ENCODE measurements at places on chromosomes 3 and 15.
A peak's percentile ranks its signal among the peaks of the same experiment; 100 is the strongest.

DNA sequence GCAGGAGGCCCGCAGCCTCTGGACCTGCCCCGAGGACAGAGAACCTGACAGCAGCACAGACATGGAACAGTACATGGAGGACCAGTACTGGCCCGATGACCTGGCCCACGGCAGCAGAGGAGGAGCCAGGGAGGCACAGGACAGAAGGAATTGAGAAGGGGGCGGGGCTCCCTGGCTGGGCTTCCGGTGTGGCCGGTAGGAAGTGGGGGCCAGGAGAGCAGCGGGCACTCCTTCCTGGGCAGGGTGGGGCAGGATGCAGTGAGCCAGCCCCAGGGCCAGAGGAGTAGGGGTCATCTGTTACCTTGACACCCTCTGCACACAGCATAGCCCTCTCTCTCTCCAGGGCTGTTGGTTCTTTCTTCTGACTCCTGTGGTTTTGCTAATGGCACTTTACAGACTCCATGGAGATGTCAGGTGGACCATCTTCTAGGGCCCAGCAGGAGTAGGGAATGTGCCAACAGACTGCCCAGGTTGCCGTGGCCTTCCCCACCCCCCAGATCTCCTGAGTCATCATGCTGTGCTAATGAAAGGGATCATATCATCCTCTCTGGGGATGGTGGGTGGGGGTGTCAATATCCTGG is 8.6 kb upstream of the ISG20 start:
- DNase-seq: no peak

DNA sequence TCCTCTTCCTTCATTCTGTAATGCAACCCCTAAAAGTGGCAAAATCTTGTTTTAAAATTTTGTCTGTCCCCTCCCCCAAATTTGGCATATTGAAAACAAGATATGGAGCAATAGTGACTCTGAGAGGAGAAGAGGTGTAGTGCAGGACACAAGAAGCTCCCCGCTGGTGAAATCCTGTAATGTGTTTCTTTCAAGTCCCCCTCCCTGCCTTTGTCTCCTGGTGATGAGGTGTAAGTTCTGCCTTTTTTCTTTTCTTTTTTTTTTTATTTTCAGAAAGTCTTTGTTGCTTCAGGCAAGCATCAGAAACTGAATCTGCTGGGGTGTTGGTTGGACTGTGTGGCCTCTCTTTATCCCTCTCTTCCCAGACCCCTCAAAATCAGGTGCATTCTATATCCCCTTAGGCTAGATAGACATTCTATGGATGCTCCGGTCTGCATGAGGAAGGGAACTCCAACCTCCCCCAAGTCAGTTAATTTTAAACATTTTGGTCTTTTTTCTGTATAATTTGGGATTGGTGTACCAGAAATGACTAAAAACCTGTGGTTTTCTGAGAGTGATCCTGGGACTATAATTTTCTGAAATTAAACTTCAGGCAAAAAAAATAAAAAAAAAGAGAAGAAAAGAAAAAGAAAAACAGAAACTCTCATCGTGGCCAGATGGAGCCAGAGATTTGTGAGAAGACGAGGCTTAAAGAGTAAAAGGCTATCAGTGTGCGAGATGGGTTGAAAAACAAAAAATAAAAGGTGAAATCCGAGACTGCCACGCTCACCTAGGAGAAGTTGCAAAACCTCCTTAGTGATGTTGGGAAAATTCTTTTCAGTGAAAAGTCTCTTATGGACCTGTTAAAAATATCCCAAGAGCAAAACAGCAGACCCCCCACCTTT is 21.4 kb downstream of the ACKR2 start:
- no peak for DNase-seq

- no peak for DNase-seq
These were observed 24.8 kb upstream of the VGLL4 start for GRCh38 chr3:11668243-11669235.

GRCh38 chr15:101019366-101019896 is 100.3 kb downstream of the LRRK1 start:
- DNase-seq: no peak

DNA sequence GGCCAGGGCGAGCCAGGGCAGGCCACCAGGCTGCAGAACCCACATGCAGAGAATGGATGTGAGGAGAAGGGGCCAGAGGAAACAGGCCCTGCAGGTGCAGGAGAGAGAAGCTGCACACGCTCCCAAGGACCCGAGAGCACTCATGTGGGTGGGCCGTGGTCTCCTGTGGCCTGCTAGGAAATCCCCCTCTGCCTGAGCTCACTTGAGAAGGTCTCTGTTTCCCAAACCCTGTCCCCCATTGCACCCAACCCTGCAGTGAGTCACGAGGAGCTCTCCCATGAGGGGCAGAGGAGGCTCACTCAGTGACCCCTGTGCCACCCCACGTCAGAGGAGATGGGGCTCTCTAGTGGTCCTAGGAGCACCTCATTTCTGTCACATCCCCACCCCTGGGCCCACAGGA is 111.1 kb downstream of the KLF13 start:
- no peak for DNase-seq

DNA sequence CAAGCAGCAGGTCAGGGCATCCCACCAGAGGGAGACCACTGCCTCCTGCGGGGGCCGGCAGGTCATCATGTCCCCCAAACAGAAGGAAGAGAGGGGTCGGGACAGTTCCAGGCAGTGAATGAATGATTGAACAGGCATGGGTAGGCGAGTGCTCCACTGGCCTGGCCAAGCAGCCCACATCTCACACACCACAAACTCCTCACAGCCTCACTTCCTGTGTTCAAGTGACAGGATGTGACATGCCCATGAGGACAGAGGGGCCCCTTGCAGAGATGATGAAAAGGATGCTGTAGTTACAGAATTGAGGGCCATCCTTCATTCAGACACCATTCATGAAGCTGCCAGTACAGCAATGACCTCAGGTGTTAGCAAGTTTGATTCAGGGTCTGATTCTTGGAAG is 3.7 kb downstream of the IQSEC1 start:
- DNase-seq: no peak

DNA sequence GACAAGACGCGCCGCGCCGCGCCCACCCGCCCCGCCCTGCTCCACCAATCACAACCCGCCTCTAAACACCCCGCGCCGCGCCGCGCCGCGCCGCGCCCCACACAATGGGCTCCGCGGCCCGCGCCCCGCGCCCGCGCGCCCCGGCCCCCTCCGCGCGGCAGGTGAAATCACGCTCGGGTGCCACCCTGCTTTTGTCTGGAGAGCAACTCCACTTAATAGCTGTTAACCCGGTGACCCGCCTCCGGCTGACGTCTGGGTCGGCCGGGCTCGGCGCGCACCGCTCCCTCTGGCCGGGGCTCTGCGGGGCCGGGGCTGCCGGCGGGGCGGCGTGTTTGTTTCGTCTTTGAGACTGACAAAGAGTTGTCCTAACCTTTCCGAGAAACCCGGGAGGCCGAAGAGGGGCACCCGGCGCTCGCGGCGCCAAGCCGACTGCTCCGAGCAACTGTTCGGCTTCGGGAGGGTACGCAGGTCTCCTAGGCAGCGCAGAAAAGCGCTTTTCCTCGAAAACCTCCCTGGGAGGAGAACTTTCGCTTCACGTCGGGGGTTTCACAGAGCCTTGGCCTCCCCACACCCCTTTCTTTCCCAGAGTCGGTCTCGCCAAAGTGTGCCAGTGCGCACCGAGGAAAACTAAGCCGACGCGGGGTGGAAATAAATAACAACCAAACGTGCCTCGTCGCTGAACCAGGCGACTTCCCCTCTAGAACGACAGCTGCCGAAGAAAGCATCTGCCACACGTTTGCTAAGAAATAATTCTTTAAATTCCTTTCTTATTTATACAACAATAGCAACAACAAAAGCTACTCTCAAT is 518.4 kb downstream of the FOXP1 start:
- DNase-seq: peak; percentile 74

GRCh38 chr3:183514021-183514420 is 41.5 kb downstream of the KLHL6 start:
- DNase-seq: no peak

- DNase-seq: no peak
These were observed 2.4 kb downstream of the ARHGEF3 start for GRCh38 chr3:56799251-56799882.

DNA sequence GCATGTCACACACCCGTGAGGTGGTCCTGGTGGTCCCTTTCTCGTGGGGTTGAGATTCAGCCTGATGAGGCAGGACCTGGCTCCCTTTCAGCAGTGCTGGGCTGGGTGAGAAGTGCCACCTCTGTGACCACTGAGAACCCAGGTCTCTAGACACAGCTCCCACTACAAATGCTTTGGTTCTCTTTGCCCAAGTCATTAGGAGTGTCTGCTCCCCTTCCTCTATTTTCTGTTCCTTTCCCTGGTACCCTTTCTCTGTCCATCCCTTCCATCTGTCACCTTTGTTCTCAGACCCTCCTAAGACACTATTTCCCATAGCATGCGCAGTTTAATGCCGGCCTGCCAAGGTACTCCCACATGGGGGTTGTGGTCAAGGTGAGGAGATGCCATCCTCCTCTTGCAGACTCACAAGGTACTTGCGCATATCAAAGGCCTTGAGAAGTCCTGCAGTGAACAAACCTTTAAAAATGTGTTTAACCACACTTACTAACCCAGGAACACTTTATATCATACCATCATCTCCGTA is 297.7 kb downstream of the LRTM1 start:
- no peak for DNase-seq

GRCh38 chr3:146166826-146167225 is 5.8 kb upstream of the PLOD2 start:
- DNase-seq: no peak

GRCh38 chr15:100880139-100880896 is 687 bp downstream of the ALDH1A3 start:
- no peak for DNase-seq

DNA sequence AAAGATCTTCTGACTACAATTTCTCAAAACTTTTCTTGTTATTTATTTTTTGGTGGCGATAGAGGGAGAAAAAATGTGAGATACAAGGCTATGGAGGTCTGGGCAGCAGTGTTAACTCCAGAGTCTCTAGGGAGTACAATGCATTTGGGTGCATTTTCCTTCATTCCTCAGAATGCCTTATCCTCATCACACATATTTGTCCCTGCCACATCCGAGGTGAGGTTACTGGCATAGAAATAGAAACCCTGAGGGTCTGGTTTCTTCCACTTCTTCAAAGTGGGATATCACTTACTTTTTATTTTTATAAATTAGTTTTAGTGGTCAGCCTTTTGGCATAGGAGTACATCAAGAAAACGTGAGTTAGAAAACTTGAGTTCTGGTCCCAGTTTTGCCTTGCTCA is 150.4 kb downstream of the TIGIT start:
- no peak for DNase-seq

DNA sequence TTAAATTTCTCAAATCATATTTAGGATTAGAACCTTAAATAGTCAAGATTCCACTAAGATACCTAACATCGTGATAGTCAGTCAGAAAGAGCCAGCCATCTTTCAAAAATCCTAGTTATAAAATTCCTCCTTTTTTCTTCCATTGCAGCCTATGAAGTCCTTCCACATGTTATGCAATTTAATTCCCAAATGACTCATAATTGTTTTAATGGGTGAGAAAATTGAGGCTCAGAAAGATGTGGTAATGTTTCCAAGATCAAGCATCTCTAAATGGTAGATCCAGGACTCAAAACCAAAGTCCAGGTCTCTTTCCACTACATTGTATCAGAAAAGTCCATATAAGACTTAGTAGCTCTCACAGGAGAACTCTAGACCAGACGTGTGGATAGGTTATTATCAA is 9.5 kb downstream of the CFAP44 start:
- DNase-seq: no peak

DNA sequence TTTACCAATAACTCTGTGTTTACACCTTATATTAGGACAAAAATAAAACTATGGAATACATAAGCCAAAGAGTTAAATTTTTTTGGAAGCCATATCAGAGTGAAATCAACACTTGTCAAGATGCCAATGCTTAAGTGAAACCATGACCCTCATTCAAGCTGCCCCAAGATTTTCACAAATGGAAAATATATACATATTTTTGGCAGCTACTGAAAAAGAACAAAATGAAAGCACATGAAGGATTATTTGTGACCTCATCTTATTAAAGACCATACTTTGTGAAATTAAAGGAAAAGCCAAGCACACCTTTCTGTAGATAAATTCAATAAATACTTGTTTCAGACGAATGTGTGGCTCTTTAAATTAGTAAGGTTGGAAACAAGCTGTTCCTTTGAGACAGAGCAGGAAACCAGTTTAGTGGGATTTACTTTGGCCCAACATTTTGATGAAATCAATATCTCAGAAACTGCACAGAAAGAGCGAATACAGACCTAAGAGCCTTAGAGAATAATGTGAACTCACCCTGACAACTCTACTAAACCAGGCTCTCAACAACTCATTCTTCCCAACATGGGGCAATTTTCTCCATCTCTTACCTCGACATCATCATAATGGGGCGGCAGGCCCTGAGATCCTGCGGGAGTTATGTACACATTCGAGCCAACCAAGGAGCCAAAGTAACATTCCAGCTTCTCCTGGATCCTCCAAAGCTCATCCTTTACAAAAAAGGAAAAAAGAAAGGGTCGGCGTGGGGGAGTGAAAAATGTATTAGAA is 11.1 kb downstream of the RIOX2 start:
- no peak for DNase-seq

- no peak for DNase-seq
These were observed 368.4 kb upstream of the IL12A start for GRCh38 chr3:159620281-159620680.

GRCh38 chr15:51327081-51327480 is 11.3 kb downstream of the CYP19A1 start:
- DNase-seq: no peak

DNA sequence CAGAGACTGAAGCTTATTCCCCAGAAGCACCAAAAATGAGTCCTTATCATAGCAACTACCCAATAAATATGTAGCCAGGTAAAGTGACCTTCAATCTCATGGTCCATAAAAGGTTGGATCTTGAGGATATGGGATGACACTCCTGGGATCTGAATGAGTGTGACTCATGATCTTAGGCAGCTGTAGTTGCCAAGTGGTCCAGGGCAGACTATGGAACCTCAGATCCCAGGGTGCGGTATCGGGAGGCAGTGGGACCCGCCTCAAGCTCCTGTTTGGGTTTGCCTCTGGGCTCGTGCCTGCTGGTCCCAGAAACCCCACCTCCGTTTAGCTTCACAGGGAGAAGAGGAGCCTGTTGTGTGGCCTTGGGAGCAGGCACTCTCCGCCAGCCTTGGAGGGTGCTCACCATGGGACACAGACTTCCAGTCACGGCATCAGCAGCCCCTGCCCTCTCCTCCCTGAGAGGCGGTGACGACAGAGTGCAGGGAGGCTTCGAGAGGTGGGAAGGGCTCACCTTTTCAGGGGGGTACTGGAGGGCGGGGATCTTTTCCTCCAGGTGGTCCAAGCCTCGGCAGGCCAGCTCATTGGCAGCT is 8.1 kb downstream of the PLIN1 start:
- no peak for DNase-seq

- peak; percentile 49 for DNase-seq
These were observed 55.4 kb downstream of the PSMD6 start for GRCh38 chr3:63967675-63968611.

GRCh38 chr15:39454189-39454986 is 126.5 kb upstream of the THBS1 start:
- no peak for DNase-seq

All from left ventricle myocardium superior (tissue), 1 donor.